ENCODE measurements at places on chromosomes 1 and 21.

DNA sequence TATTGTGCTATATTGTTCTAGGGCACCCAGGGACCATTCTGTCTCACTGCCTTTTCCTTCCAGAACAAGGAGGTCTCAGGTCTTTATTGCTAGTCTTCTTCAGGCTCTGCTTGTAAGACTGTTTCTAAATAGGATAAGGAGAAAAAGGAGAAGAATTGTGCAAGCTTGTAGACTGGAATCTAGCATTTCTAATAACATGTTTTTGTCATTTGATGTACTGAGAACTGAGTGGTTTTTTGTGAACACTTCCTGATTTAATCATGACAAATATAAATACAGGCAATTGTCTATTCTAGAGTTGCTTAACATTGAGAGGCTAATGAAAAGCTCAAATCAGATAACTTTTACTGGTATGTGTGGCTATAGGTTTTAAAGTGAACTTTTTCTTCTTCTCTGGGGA lies 77.6 kb downstream of the CLIC4 start:
- DNase-seq = no peak

DNA sequence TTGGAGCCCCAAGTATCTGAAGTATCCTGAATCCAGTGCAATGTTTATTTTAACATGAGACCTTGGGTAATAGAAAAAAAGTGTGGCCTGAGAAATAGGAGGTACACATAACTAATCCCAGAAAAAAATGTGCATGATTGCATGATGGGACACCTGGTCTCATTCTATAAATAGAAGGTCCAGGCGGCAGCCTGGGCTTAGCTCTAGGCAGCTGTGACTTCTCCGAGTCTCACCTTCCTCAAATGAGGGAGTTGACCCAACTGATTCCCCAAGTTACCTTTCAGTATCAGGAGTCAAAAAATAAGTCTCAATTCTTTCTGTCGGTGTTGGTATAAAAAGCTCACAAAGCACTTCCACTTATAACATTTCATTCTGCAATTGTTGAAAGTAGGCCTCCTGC lies 65.9 kb upstream of the CCDC190 start:
- DNase-seq = no peak

DNA sequence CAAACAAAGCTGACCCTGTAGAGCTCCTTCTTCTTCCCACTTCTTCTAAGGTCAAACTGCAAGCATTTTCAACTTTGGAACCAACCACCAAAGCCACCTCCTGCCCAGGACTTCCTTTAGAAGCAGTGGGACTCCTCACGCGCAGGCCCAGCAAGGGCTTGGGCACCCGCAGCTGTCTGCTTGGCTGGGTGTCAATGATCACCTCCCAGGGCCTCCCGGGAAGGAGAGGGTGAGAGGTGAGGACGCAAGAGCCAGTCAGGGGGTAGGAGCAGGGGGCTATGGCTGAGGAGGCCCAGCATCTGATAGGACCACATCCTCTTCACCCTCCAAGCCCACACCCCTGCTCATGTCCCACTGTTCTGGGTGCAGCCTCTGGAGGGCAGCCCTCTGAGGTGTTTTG lies 10.2 kb downstream of the KLHL21 start:
- no peak for DNase-seq

DNA sequence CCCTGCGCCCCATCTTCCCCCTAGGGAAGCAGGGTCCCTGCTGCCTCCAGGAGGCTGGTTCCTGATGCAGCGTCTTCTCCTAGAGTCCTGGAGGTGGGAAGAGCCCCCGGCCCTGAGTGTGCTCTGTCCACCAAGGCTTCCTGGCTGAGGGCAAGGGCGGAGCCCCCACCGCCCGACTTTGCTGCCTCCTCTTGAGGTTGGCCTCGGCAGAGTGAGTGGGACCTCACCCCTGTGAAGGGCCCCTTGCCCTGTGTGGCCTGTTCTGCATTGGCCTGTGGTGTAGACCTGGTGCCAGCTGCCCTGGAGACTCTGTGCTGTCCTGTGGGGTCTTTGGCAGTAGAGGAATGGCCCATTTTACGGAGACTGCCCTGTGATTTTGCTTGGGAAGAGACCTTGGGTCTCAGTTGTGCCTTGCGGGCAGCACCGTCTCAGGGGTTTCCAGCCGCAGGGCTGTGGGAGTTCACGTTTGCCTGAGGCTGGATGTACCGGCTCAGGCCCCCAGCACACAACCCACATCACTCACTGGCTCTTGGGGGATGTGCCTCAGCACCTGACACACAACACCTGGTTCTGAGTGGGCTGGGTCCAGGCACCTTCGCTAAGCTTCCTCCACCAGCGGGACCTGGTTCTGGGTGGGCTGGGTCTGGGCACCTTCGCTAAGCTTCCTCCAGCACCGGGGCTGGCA lies 73.6 kb downstream of the SKI start:
- DNase-seq = no peak

All from NCI-H524 (cell line).